ENCODE measurements at places on chromosomes 6 and 20.

GRCh38 chr6:129744201-129744879 lies 34.4 kb upstream of the ARHGAP18 start:
- no peak for DNase-seq

DNA sequence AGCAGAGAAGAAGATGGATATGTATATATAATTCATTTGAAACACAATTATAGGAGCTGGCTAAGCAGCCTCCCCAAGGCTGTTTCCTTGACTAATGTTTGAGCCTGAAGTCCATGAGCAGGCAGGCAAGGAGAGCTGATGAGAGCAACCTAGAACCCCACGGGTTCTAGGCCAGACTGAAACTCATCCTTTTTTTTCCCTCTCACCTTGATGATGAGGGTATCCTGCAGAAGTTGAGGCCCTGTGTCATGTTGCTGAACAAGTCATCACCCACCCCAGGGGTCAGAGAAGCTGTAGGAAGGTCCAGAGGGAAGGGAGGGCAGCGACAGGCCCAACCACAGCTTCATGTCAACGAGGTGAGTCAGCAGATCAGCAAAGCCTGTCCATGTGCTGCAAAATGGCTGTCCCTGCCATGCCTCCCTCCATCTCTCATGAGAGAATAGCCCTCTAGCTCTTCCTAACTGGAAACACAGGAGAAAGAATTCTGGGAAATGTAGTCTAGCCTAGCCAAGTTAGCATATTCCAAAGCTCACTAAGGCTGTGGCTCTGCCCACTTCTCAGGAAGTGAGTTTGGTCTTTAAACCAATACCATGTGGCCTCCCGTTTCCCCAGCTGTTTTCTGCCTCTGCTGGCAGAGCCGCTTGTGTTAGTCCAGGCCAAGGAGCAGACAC lies 91.3 kb upstream of the DTNBP1 start:
- no peak for DNase-seq

DNA sequence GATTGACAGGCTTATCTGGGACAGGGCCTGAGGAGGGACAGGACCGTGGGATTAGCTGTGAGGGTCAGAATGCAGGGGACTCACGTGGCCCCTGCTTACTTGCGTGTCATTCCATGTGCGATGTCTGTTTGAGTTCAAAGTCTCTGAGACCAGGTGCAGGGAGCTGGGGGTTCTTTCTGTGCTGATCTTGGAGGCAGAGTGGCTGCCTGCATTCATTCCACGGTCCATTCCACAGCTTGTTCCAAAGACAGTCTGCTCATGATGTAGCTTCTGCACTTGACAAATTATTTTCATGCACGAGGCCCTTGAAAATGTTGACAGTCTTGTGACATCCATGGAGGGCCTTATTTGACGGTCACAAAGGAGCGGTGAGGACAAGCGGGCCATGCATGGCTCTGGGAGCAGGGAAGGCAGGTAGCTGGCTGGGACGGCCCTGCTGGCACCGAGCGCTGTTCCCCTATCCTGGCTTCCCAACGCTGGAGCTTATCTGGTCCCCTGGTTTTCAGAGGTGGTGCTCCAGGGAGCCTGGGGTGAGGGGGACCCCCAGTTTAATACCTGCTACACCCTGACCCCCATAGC lies 156.3 kb upstream of the RNF24 start:
- no peak for DNase-seq

- DNase-seq, result no peak
Measured at GRCh38 chr6:32109765-32110160, 625 bp upstream of the TNXB start.

DNA sequence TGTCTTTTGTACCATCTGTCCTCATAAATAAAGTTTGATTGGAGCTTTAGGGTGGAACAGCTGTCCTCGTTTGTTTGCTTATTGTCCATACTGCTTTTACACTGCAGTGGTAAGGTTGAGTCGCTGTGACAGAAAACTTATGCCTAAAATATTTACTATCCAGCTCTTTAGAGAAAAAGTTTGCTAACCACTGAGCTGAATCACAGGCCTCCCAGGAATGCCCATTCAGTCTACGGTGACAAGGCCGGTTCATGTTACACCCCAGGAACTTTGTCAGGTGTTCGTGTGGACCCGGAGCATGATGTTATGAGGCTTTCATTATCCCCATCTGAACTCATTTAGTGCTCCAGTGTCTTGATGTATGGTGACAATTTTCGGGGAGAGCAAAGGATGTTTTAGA lies 401.1 kb downstream of the SAMD5 start:
- DNase-seq, result no peak

DNA sequence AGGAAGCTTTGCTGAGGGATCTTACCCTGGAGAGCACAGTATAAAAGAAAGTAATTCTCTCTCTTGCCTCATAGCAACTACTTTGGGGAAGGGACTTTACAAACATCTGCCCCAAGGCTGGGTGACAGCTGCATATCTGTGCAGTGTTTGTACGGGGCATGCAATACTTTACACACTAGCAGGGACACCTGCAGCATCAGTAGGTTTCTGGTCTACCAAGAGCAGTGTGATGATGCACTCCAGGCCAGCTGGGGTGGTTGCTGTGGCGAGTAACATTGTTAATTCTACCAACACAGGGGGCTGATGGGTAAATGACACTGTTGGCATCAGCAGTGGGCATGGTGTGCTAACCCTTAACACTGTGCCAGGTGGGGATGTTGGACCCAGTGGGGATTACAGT lies 48.0 kb downstream of the ADTRP start:
- DNase-seq, result peak; percentile 51

GRCh38 chr20:9147547-9148024 lies 78.7 kb downstream of the PLCB4 start:
- DNase-seq, result no peak

DNA sequence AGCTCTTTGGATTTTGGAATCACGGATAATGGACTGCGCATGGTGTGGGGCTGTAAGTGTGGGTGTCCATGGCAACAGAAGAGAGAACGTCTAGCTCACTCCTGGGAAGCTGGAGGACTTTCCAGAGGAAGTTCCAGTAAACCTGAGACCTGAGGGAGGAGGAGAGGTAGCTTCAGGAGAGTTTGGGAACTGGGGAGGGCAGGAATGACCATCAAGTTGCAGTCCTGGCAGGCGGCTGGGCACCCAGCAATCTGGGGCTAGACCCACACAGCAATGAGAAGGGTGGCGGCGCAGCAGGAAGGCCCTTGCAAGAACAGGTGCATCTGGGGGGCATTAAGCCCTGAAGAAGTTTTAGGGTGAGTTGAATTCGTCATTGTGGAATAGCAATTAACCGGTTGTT lies 95.9 kb downstream of the FOXC1 start:
- DNase-seq, result no peak

DNA sequence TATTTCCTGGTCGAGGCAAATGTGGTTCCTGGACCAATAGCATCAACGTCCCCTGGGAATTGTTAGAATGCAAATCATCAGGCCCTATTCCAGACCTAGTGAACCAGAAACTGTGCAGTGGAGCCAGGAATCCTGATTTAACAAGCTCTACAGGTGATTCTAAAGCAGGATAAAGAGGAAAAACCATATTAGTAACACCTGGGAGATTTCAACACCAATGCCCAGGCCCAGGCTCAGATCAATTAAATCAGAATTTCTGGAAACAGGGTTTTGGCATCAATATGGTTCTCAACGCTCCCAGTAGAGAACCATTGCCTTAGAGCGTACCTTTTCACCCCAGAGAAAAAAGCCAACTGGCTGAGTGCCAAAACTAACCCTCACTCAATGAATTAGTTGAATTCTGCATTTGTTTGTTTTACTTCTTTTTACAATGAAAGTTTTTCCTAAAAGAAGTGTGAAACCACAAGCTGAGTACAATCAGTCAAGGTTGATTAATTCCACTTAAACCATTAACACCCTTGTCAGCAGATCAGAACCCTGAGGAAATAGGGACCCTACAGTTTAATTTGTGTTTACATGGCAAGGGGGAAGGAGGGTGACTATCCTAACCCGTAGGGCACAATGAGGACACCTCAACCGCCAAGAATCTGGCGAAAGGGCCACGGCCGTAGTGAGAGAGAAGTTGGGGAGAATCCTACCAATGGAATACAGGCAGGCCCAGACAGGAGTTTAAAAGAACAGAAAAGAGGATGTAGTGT lies 34.9 kb upstream of the LOC128125822 start:
- DNase-seq, result no peak

Data from stimulated activated CD8-positive, alpha-beta memory T cell treated with anti-CD3 and anti-CD28 coated beads, Interleukin-4, amount 100 ng/mL, for 48 hours (primary cell).